ENCODE measurements at places on chromosomes 2 and 18.
A peak's percentile ranks its signal among the peaks of the same experiment; 100 is the strongest.

GRCh38 chr2:167790781-167791450 lies 456.5 kb downstream of the STK39 start:
- no peak overlapping the region for H3K27ac ChIP-seq
- H3K4me3 ChIP-seq = no peak overlapping the region
- H3K4me1 ChIP-seq = no peaks in the 10 kb centered on the region
- H3K27me3 ChIP-seq = no peaks in the 10 kb centered on the region

DNA sequence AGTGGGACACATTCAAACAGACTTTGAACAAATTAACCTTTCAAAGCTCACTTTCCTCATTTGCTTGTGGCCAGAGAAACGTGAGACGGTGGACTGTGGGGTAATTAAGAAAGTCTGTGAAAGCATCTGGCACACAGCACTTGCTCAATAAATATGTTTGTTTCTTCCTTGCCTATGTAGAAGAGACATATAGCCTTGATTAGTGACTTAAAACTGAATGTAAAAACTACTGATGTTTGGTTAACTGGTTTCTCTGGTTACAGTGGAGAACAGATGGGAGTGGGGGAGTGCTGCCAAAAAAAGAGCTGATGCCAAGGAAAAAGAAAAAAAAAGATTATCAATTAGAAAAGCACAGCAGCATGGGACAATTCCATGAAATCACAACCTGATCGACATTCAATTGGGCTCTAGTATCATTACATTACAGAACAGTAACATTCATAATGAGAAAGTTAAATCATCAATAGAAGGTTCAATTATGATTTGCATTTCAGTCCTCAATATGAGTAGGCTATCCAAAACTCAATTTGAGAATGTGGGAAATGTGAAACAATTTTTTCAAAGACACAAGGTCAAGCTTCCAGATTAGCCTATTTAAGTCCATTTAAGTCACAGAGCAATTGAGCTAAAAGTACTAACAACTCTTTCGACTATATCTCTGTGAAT lies 14.7 kb downstream of the CUL3 start:
- no peaks in the 10 kb centered on the region for H3K27me3 ChIP-seq
- H3K4me3 ChIP-seq = no peak overlapping the region
- peak overlapping the region; percentile 42 for H3K27ac ChIP-seq
- no peak for DNase-seq
- H3K4me1 ChIP-seq = peaks cover 35% of the 10 kb centered on the region
- H3K36me3 ChIP-seq = peaks cover 43% of the 10 kb centered on the region

DNA sequence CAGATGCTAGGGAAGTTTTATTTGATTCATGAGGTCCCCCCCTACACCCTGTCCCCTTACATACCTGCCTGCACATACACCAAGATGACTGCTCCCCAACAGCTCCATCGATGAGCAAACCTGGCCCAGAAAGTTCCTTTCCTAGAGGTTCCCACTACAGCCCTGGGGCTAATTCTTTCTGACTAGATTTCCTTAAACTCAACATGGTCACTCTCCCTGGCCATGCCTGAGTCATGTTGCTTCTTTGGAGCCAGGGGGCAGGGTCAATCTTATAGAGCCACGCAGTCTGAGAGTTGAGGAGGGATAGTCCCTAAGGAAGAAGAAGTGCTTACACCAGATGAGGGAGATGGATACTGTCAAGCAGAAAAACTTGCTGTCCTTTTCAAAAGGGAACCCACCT lies 67.7 kb upstream of the GLI2 start:
- no peaks in the 10 kb centered on the region for H3K27me3 ChIP-seq
- no peak overlapping the region for H3K27ac ChIP-seq
- no peak overlapping the region for H3K4me3 ChIP-seq

GRCh38 chr2:159462201-159462785 lies 154.1 kb downstream of the BAZ2B start:
- H3K4me3 ChIP-seq = no peak overlapping the region
- no peaks in the 10 kb centered on the region for H3K4me1 ChIP-seq
- no peaks in the 10 kb centered on the region for H3K36me3 ChIP-seq

DNA sequence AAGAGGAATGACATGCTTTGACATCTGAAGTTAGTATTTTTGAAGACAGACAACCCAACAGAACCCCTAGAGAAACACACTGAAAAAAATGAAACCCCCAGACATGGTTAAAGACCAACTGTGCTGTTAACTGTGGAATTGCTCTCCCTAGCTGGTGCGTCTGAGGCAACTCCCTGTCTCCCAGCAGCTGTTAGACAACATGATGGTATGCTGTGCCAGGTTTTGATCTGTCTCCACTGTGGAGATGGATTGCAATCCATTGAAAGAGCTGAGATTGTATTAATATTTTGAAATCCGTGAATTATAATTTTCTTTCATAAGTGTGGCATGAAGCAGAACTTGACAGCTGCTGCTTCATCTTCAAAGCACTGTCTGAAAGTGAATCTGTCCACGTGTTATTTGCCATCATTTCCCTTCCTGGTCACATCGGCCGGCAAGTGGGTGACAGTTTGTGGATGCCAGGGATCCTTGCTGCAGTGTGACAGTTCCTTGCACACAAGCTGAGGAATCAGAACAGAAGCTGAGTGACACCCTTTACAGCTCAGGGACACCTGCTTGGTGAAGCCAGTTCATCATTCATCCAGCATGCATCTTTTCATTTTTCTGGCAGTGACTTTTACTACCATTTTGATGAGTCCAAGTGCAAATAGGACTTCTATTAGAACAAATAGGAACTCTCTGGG lies 58.2 kb upstream of the ACSL3 start:
- DNase-seq = no peak
- no peaks in the 10 kb centered on the region for H3K27me3 ChIP-seq
- no peak overlapping the region for H3K27ac ChIP-seq
- H3K36me3 ChIP-seq = no peaks in the 10 kb centered on the region
- H3K4me3 ChIP-seq = no peak overlapping the region

DNA sequence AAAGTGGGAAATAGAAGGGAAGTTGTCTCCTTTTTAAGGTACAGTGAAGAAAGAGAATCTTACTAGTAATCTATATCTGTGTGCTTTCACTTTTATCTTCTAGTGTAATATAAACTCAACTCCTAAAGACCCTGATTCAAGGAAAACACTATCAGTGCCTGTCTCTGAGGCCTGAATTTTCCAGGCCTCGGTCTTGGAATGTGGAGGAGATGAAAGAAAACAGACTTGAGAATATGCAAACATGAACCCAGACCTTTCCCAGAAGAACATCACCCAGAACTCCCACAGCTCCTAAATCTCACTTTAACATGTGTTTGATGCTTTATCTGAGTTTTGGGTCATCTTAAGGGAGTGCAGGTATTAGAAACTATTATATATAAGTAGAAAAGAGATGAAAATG lies 51.8 kb downstream of the EPB41L5 start:
- H3K4me1 ChIP-seq = peaks cover 14% of the 10 kb centered on the region
- H3K27me3 ChIP-seq = no peaks in the 10 kb centered on the region
- no peak overlapping the region for H3K4me3 ChIP-seq
- no peak for DNase-seq
- no peaks in the 10 kb centered on the region for H3K36me3 ChIP-seq
- H3K27ac ChIP-seq = no peak overlapping the region

DNA sequence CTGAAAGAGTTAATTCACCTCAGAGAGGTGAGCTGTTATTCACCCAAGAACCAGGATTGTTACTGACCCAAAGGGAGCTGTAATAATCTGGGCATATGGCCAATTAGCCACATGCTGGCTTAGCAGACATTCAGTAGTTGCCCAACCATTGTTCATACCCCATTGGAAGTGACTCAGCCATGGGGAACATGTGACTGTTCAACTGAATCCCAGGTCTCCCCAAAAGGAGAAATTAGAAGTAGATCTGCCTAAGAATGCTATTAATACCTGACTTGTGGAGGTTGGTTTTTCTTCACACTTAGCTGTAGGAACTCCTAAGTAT lies 272.6 kb upstream of the UBE2E3 start:
- peaks cover 19% of the 10 kb centered on the region for H3K4me1 ChIP-seq
- peak; percentile 79 for DNase-seq
- H3K36me3 ChIP-seq = no peaks in the 10 kb centered on the region
- no peaks in the 10 kb centered on the region for H3K27me3 ChIP-seq

DNA sequence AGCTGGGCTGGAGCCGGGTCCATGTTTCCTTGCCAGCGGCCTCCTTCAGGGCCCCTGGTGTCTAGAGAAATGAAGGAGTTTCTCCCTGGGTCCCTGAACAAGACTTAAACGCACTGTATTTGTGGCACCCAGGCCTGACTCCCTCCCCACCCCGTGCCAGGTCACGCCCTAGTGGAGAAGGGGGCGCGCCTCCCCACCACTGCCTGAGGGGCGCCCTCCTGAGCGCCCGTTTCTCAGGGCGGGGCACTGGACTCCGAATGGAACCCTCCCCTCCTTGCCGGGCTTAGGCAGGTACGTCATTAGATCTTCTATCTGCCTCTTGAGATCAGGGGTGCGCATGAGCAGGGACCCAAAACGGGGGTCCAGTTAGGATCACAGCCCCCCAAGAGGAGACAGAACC lies 16.3 kb downstream of the ODC1 start:
- no peak for DNase-seq
- H3K4me3 ChIP-seq = no peak overlapping the region
- H3K4me1 ChIP-seq = no peaks in the 10 kb centered on the region
- H3K36me3 ChIP-seq = no peaks in the 10 kb centered on the region
- no peak overlapping the region for H3K27ac ChIP-seq

GRCh38 chr2:158049129-158049855 lies 52.4 kb upstream of the UPP2 start:
- DNase-seq = no peak
- H3K27me3 ChIP-seq = no peaks in the 10 kb centered on the region
- H3K27ac ChIP-seq = no peak overlapping the region
- H3K4me1 ChIP-seq = no peaks in the 10 kb centered on the region
- H3K4me3 ChIP-seq = no peak overlapping the region
- H3K36me3 ChIP-seq = no peaks in the 10 kb centered on the region

DNA sequence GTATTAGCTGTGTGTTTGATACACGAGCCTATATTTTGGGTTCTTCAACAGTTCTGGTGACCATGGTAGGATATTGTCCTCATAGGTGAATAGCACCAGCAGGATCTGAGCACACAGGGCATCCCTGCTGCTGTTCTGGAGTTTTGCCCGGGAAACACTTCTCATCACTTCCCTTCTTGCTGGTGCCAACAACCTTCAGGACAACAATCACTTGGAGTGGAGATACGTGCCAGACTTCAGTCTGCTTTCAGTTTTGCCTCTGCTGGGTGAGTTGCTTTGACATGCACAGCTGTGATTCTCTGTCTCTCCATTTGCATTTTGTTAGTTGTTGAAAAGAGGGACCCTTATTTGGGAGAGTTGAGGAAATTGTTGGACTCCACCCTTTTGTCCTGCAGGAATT lies 1347.2 kb upstream of the DDX18 start:
- H3K27me3 ChIP-seq = no peaks in the 10 kb centered on the region
- no peak overlapping the region for H3K27ac ChIP-seq
- no peaks in the 10 kb centered on the region for H3K4me1 ChIP-seq
- no peak for DNase-seq

DNA sequence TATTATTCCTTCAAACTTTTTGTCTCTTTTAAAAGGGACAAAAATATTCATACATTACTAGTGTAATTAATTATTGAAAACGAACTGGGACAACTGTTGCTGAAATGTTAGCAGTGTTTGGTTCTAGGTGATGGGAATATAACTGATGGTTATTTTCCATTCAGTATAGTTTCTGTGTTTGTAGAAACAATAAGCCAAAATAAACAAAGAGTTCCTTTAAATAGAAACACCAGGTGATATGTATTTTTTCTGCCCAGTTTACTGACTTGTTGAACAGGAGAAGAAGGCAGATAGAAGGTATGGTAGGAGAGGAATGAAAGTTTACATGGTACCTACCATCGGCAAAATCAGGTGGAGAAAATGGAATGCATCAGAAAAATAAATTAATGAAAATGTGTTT lies 74.2 kb downstream of the LYPD6B start:
- no peak overlapping the region for H3K27ac ChIP-seq
- no peak overlapping the region for H3K4me3 ChIP-seq
- no peaks in the 10 kb centered on the region for H3K4me1 ChIP-seq
- H3K27me3 ChIP-seq = no peaks in the 10 kb centered on the region
- H3K36me3 ChIP-seq = no peaks in the 10 kb centered on the region
- no peak for DNase-seq
